ENCODE measurements at places on chromosomes 3 and 15.

- DNase-seq, result peak; percentile 28
Measured at GRCh38 chr3:8538913-8539312, 37.3 kb downstream of the LMCD1 start.

GRCh38 chr3:129502641-129503408, 25.6 kb upstream of the RHO start:
- DNase-seq, result no peak

- no peak for DNase-seq
Measured at GRCh38 chr3:157157836-157158235, 2.1 kb downstream of the CCNL1 start.

GRCh38 chr15:36815786-36816185, 236.4 kb downstream of the CDIN1 start:
- no peak for DNase-seq

DNA sequence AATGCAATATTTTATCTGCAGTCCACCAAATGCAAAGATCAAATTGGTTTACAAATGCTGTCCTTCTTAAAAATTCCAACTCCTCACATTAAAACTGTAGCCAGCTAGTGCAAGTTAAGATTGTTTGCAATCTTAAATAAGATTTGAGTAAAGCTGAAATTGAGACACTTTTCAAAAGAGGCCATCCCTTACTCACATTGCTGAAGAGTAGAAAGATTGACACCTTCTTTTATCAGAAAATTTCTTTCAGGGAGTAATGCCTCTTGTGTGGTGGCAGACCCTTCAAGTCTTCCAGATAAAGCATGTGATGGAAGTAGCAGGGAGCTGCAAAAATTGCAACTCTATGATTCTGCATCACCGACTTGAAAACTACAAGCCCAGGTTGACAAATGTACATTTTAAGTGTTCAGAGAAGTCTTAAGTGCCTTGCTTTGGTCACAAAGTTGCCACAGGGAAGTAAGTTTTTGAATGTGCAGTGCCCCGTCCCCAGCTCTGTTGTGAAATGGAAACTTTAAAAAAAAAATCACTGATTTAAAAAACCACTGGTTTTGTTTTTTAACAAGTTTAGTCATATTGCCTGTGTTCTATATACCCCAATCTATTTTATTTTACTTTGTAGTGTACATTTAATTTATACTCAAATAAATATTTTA, 12.6 kb downstream of the CD86 start:
- DNase-seq, result no peak

DNA sequence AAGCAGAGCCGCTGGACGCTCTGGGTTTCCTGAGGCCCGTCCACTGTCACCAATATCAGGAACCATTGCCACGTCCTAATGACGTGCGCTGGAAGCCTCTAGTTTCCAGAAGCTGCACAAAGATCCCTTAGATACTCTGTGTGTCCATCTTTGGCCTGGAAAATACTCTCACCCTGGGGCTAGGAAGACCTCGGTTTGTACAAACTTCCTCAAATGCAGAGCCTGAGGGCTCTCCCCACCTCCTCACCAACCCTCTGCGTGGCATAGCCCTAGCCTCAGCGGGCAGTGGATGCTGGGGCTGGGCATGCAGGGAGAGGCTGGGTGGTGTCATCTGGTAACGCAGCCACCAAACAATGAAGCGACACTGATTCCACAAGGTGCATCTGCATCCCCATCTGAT, 3.3 kb downstream of the RHO start:
- DNase-seq, result no peak
